ENCODE measurements at places on chromosomes 7 and 10. TPM values are rescaled to one million over a fixed set of nuclear protein-coding genes. Genes with fewer than 3 reads are reported as not detected.

Gene FAM24B
- 10.7 TPM for total RNA-seq

Gene SEM1
- total RNA-seq: 202 TPM

Gene OPALIN
- not detected for total RNA-seq

Gene TBXAS1
- total RNA-seq: 2.1 TPM

Gene GLI3
- 4.9 TPM for total RNA-seq

Gene PNPLA8
- 27.1 TPM for total RNA-seq

Gene CTAGE4
- 0.32 TPM for total RNA-seq

Gene LRRTM3
- not detected for total RNA-seq

Gene FAM237B
- total RNA-seq: not detected

Gene SPDYE5
- not detected for total RNA-seq

Data from bronchial smooth muscle cell (primary cell).